Activated CD4-positive, alpha-beta T cell treated with anti-CD3 and anti-CD28 coated beads, Interleukin-2, amount 10 ng/mL, durations not matched to agents 24 days and 14 days (primary cell): ENCODE measurements at places on chromosomes 16 and 17. TPM values are rescaled to one million over a fixed set of nuclear protein-coding genes. Genes with fewer than 3 reads are reported as not detected.
A peak's percentile ranks its signal among the peaks of the same experiment; 100 is the strongest.

DNA sequence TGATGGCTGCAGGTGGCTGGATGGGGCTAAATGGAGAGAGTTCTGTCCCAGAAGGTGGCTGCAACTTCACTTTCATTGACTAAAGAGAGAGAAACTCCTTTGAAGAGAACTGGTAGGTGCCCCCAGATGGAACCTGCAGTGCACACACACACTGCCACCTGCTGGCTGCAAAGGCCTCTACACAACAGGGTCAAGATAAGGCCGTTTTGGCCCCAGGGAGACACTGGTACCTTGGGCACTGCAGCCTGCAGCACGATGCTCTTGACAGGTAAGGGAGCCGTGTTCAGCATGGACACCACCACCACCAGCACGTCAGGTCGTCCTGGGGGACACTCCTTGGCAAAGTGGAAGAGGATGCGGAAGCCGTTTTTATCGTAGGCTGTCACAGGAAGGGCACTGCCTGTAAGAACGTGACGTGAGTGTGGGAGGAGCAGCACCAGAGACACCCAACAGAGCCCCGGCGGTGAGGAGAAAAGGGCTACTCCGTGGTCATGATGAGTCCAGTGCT is 22.7 kb downstream of the GGA3 start:
- H3K4me3 ChIP-seq, result peak overlapping the region; percentile 33
- peak overlapping the region; percentile 84 for H3K27ac ChIP-seq
- H3K27me3 ChIP-seq, result no peaks in the 10 kb centered on the region
- peaks cover 32% of the 10 kb centered on the region for H3K4me1 ChIP-seq
- DNase-seq, result peak; percentile 86

- H3K4me3 ChIP-seq, result peak overlapping the region; percentile 75
- peak overlapping the region; percentile 97 for H3K27ac ChIP-seq
- no peaks in the 10 kb centered on the region for H3K27me3 ChIP-seq
- peaks cover 74% of the 10 kb centered on the region for H3K4me1 ChIP-seq
- peak; percentile 74 for DNase-seq
Observed at GRCh38 chr16:57000271-57001025, 11.1 kb downstream of the NLRC5 start.

- H3K4me3 ChIP-seq, result peak overlapping the region; percentile 50
- H3K36me3 ChIP-seq, result peaks cover 3% of the 10 kb centered on the region
- peaks cover 42% of the 10 kb centered on the region for H3K27me3 ChIP-seq
- H3K4me1 ChIP-seq, result peaks cover 27% of the 10 kb centered on the region
Observed at GRCh38 chr16:3190949-3191353, 2.9 kb downstream of the OR1F1 start.

- peaks cover 11% of the 10 kb centered on the region for H3K4me1 ChIP-seq
- no peak overlapping the region for H3K27ac ChIP-seq
- no peaks in the 10 kb centered on the region for H3K36me3 ChIP-seq
- H3K4me3 ChIP-seq, result peak overlapping the region; percentile 62
- H3K27me3 ChIP-seq, result peaks cover 17% of the 10 kb centered on the region
Observed at GRCh38 chr17:2723997-2724783, 12.6 kb upstream of the CLUH start.

GRCh38 chr16:70805380-70805779 is 4.4 kb upstream of the VAC14 start:
- peaks cover 12% of the 10 kb centered on the region for H3K4me1 ChIP-seq
- H3K27me3 ChIP-seq, result no peaks in the 10 kb centered on the region
- H3K27ac ChIP-seq, result no peak overlapping the region
- H3K36me3 ChIP-seq, result no peaks in the 10 kb centered on the region

- peak overlapping the region; percentile 25 for H3K27ac ChIP-seq
- DNase-seq, result no peak
- H3K27me3 ChIP-seq, result no peaks in the 10 kb centered on the region
- peaks cover 2% of the 10 kb centered on the region for H3K36me3 ChIP-seq
- peaks cover 16% of the 10 kb centered on the region for H3K4me1 ChIP-seq
- H3K4me3 ChIP-seq, result peak overlapping the region; percentile 11
Observed at GRCh38 chr17:13962716-13963240, 106.5 kb upstream of the COX10 start.

DNA sequence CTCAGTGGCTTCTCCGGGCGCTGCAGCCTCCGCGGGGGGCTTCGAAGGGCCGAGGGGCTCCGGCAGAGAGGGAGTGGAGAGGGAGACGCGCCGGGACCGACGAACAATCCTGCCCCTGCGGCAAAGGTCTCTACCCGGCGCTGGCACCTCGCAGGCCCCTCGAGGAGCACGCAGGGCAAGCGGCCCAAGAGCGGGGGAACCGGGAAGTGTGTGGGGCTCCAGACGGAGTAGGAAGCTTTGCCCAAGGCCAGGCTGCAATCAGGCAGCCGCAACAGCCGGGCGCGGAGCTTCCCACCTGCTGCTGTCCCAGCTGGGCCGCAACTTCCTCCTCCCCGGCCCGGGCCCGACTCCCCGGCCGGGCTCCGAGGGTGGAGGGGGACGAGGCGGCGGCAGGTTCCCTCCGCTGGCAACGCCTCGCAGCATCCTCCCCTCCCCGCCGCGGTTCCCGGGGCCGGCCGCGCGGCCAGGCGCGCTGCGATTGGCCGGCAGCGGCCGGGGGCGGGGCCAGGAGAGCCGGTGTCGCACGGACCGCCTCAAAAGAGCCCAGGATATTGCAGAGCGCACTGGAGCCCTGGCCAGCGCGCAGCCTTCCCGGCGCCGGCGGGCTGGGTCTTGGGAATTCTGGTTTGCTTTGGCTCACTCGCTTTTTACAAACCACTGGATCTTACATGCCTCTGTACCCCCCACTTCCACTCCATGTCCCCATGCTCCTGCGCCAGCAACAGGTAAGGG is at the start of gene KCNJ2:
TSS of gene KCNJ2 (plus strand) at position 556 of the 732 bp plus-strand sequence. CDS start 5,508 bp downstream, outside the sequence.
- H3K4me1 ChIP-seq, result peaks cover 13% of the 10 kb centered on the region
- H3K36me3 ChIP-seq, result no peaks in the 10 kb centered on the region
- H3K27ac ChIP-seq, result no peak within 1 kb of the TSS
- peak within 1 kb of the TSS; percentile 71 for H3K4me3 ChIP-seq

DNA sequence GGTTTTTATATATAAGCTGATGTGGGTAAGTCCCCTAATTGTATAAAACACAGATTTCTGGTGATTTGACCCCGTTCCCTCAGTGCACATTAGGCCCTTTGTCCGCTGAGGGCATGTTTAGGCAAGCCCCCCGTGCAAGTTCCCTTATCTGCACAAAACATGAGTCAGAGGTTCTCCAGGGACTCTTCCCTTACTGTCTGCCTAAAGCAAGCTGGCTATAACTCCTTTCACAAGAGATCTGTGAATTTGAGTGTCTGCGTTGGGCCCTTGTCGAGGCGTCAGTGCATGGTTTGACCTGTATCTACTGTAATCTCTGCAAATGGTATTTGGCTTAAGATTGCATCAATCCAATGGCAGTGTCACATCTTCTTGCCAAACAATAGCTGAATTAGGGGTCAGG is 712.8 kb downstream of the CDH8 start:
- no peaks in the 10 kb centered on the region for H3K36me3 ChIP-seq
- no peak for DNase-seq
- H3K4me3 ChIP-seq, result no peak overlapping the region
- H3K27ac ChIP-seq, result no peak overlapping the region
- no peaks in the 10 kb centered on the region for H3K4me1 ChIP-seq
- no peaks in the 10 kb centered on the region for H3K27me3 ChIP-seq

DNA sequence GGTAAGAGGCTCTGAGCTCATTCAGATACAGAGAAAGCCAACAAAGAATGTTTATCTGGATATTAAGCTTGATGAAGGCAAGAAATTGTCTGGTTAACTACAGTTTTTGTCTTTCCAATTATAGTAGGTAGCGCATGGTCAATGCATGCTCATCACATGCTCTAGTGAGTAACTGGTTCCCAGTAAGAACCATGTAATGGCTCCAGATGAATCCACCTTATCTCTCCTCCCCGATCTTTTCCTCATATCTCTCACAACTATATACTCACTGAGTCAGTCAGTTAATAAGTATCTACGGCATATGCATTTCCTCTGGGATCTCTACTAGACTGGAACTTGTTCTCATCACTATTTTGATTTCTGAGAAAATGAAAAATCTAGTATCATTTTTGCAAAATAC is 340.7 kb upstream of the DYNLRB2 start:
- DNase-seq, result no peak
- H3K27ac ChIP-seq, result no peak overlapping the region
- no peaks in the 10 kb centered on the region for H3K27me3 ChIP-seq
- no peaks in the 10 kb centered on the region for H3K36me3 ChIP-seq
- H3K4me1 ChIP-seq, result peaks cover 2% of the 10 kb centered on the region

DNA sequence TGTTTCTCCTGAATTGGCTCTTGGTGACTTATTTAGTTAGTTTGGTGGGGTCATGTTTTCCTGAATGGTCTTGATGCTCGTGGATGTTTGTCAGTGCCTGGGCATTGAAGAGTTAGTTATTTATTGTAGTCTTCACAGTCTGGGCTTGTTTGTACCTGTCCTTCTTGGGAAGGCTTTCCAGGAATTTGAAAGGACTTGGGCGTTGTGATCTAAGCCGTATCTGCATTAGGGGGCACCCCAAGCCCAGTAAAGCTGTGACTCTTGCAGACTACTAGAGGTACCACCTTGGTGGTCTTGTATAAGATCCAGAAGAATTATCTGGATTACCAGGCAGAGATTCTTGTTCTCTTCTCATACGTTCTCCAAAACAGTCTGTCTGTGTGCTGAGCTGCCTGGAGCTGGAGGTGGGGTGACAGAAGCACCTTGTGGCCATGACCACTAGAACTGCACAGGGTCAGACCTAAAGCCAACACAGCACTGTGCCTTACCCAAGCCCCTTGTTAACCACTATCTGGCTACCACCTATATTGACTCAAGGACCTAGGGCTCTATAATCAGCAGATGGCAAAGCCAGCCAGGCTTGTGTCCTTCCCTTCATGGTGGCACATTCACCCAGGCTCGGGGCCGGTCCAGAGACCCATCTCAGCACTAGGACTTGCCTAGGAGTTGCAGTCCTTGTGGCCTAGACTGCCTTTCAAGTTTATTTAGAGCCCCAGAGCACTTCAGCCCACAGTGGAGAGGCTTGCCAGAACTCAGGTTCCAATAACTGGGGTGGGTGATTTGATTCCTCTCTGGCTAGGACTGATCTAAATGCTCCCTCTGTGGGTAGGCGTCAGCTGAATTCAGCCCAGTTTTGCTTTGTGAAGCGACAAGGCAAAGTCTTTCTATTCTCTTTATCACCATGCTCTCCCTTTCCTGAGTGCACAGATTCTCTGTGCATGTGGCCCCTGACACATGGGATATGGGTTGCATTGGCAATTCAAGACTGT is 11.0 kb downstream of the RNF135 start:
- no peaks in the 10 kb centered on the region for H3K27me3 ChIP-seq
- peaks cover 9% of the 10 kb centered on the region for H3K36me3 ChIP-seq
- DNase-seq, result no peak
- H3K4me1 ChIP-seq, result peaks cover 1% of the 10 kb centered on the region

- no peak for DNase-seq
- H3K27me3 ChIP-seq, result no peaks in the 10 kb centered on the region
- H3K27ac ChIP-seq, result no peak overlapping the region
- no peaks in the 10 kb centered on the region for H3K4me1 ChIP-seq
Observed at GRCh38 chr16:74901606-74902005, 83.3 kb downstream of the WDR59 start.

GRCh38 chr17:55336426-55336825 is 71.7 kb downstream of the HLF start:
- peaks cover 40% of the 10 kb centered on the region for H3K27me3 ChIP-seq
- DNase-seq, result no peak
- H3K4me1 ChIP-seq, result peaks cover 9% of the 10 kb centered on the region
- H3K36me3 ChIP-seq, result no peaks in the 10 kb centered on the region

GRCh38 chr17:45973099-45973780 is 25.8 kb upstream of the STH start:
- no peak overlapping the region for H3K4me3 ChIP-seq
- no peaks in the 10 kb centered on the region for H3K36me3 ChIP-seq
- no peaks in the 10 kb centered on the region for H3K4me1 ChIP-seq
- peaks cover 5% of the 10 kb centered on the region for H3K27me3 ChIP-seq
- H3K27ac ChIP-seq, result no peak overlapping the region

DNA sequence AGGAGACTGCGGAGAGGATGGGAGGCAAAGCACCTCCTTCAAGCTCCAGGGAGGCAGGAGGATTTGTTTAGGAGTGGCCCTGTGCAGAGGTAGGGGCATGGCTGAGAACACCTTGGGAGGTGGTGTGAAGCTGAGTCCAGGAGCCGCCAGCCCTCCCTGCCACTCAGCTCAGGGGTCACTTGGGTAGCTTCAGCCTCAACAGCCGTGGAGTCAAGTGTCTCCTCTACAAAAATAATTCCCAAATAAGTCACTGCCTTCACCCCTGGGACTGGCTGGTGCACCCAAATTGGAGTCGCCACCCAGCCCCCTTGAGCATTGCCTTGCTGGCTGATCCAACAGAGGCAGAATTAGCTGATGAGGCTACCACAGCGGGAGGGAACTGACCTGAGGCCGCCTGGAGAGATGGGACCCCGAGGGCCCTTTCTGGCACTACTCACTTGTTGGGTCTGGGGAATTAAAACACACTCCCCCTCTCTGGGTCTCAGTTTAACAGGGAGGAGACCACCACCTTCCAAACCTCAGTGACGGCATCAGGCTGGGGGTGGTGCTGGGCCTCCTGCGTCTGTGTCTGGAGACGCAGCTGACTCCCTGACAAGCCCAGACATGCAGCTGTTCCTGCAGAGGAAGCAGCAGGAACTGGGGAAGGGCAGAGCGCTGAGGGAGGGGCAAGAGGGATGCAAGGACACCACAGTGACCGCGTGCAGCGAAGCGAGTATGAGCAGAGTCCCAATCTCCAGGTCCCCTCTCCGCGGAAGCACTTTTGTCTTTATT is 87.9 kb upstream of the TOB1 start:
- peaks cover 16% of the 10 kb centered on the region for H3K4me1 ChIP-seq
- H3K36me3 ChIP-seq, result no peaks in the 10 kb centered on the region
- H3K27ac ChIP-seq, result no peak overlapping the region
- H3K27me3 ChIP-seq, result no peaks in the 10 kb centered on the region
- no peak for DNase-seq

GRCh38 chr16:58299757-58300349 is 5.0 kb upstream of the PRSS54 start:
- no peaks in the 10 kb centered on the region for H3K36me3 ChIP-seq
- DNase-seq, result peak; percentile 78
- H3K4me3 ChIP-seq, result no peak overlapping the region
- H3K27me3 ChIP-seq, result peaks cover 12% of the 10 kb centered on the region

GRCh38 chr16:66588981-66589713 is 9.9 kb downstream of the CMTM2 start:
- no peaks in the 10 kb centered on the region for H3K27me3 ChIP-seq
- H3K4me3 ChIP-seq, result peak overlapping the region; percentile 76
- H3K4me1 ChIP-seq, result peaks cover 34% of the 10 kb centered on the region
- H3K36me3 ChIP-seq, result peaks cover 2% of the 10 kb centered on the region

VAC14 gene
- total RNA-seq, result 36.3 and 38.6 TPM in 2 replicates

NQO1 gene
- 9.2 and 9.8 TPM in 2 replicates for total RNA-seq

DLX4 gene
- 0.21 TPM in 1 of 2 replicates, not detected in the other for total RNA-seq

PIMREG gene
- total RNA-seq, result 4.6 and 6.4 TPM in 2 replicates

RAB11FIP3 gene
- total RNA-seq, result 40.2 and 40.5 TPM in 2 replicates

C17orf78 gene
- total RNA-seq, result not detected in 2 replicates

TP53TG3B gene
- not detected in 2 replicates for total RNA-seq

PMFBP1 gene
- total RNA-seq, result 0.21 TPM in 1 of 2 replicates, not detected in the other

LCAT gene
- 16.5 and 18.2 TPM in 2 replicates for total RNA-seq

HYDIN gene
- total RNA-seq, result not detected in 2 replicates
